ENCODE measurements at places on chromosomes 12 and 14.

GRCh38 chr12:56103066-56103711 lies 1.2 kb upstream of the PA2G4 start:
- DNase-seq: no peak

DNA sequence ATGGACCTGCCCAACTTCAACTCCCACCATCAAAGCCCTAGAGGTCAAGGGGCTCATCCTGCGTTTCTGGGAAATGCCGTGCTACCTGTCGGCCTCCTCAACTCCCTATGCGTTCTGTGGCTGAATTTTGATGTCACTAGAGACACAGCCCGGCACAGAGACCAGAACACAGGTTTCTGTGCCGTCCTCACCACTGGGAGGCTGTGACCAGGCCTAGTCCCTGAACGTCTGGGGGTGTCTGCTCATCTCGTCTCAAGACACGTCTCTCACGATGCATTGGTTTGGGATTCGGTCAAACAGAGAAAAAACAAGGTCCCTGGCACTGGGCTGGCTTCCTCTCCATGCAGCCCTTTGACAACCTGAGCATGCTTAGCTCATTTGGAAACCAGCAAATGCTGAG lies 33.5 kb downstream of the SLC15A4 start:
- DNase-seq: no peak

GRCh38 chr14:97571866-97572555 lies 774.8 kb downstream of the VRK1 start:
- DNase-seq: no peak

- DNase-seq: no peak
Observed at GRCh38 chr14:60935319-60935718, 45.6 kb downstream of the TRMT5 start.

- no peak for DNase-seq
Observed at GRCh38 chr14:68784978-68785533, 7.8 kb downstream of the ZFP36L1 start.

DNA sequence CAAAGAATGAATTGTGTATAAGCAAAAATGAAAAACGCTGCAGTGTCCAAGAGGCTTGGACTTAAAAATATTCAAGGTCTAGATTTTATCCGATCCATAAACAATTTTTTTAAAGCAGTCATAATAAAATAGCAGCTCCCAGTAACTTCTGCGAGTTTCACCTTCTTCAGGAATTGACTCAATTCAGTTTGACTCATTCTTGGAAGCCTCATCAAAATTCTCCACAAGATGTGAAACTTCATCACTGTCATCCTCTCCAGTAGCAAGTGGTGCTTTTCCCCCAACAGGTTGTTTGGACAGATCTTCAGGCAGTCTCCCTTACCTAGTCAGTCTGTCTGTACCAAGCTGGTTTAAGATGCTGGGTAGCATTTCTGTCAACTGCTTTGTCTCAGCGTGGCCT lies 93.5 kb upstream of the FOXG1 start:
- no peak for DNase-seq
